ENCODE measurements at places on chromosomes 2 and 18.

DNA sequence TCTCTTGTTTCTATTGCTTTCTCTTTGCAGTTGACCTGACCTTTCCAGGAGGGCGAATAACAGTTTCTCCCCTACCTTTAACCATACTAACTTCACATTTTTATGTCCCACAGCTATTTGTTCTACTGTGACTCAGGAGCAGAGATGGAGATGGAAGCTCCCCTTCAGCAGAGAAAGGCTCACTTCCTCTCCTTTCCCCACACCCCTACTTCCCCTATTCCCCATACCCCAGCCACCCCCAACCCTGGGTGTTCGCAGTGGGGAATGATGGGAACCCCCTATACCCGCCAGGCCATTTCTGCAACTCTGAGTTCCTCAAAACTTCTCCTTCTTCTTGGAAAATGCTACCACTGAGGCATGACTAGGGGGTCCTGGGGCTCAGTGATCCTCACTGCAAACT lies 285.4 kb upstream of the MGAT5 start:
- no peak for DNase-seq

GRCh38 chr2:207632575-207633493 lies 7.6 kb upstream of the METTL21A start:
- DNase-seq: no peak

- DNase-seq: no peak
Observed at GRCh38 chr2:126317790-126318431, 338.0 kb upstream of the GYPC start.

DNA sequence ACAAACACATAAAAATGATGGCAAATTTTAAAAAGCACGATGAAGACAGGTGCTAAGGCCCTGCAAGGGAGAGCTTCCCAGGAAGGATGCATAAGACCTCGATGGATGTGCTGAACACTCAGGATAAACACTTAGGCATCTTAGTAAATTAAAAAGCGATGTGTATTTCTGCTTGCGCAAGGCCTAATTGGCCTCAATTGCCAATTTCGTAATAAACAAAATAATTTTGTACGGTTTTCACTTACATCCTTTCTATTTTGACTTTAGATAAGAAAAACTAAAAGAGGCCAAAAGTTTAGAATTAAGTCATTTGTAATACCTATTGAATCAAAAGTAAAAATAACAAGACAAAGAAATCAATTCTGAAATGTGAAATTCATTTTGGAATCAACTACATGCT lies 189.1 kb downstream of the TCF4 start:
- no peak for DNase-seq

DNA sequence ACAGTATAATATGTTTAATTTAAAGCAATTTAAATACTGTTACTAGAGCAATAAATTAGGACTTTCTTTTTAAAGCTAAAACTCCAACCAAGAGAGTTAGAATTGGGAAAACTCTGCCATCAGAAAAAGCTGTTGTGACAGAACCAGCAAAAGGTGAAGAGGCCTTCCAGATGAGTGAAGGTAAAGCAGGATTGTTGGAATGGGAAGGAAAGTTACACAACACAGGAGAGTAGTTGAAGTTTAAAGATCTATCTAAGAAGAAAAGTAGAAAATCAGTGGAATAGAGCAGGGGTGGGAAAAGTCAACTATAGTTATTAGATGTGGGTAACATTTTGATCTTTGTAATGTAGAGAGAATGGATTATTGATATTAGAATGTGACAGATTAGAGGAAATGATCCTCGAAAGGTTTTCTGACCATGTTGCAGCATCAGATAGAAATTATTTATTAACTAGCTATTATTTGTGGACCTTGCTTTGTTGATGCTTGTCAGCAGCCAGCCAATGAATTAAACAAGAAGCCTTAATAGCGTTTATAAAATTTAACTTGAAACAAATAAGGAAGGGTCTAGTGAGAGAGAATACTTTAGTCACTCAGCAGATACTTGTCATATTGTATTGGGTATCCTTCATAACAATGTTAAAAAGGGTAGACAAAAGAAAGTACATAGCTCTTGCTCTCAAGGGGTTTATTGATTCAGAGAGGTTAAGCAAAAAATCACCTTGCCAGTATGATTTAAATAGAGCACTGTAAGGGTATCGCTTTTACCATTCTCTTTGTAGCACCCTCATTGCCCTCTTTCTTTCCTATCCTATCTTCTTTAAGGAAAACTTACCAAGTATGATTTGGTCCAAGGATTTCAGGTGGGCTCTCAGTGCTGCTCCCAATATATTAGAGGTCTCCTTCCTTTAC lies 24.6 kb upstream of the DYSF start:
- no peak for DNase-seq

- no peak for DNase-seq
Observed at GRCh38 chr18:56118422-56118821, 520.0 kb downstream of the TXNL1 start.
